ENCODE measurements at places on chromosomes 1 and 21.

- peaks cover 4% of the 10 kb centered on the region for H3K27me3 ChIP-seq
- H3K27ac ChIP-seq, result no peak overlapping the region
- peaks cover 23% of the 10 kb centered on the region for H3K4me1 ChIP-seq
- peak; percentile 40 for DNase-seq
- H3K36me3 ChIP-seq, result no peaks in the 10 kb centered on the region
Observed at GRCh38 chr1:151968058-151968457, 25.6 kb downstream of the S100A10 start.

DNA sequence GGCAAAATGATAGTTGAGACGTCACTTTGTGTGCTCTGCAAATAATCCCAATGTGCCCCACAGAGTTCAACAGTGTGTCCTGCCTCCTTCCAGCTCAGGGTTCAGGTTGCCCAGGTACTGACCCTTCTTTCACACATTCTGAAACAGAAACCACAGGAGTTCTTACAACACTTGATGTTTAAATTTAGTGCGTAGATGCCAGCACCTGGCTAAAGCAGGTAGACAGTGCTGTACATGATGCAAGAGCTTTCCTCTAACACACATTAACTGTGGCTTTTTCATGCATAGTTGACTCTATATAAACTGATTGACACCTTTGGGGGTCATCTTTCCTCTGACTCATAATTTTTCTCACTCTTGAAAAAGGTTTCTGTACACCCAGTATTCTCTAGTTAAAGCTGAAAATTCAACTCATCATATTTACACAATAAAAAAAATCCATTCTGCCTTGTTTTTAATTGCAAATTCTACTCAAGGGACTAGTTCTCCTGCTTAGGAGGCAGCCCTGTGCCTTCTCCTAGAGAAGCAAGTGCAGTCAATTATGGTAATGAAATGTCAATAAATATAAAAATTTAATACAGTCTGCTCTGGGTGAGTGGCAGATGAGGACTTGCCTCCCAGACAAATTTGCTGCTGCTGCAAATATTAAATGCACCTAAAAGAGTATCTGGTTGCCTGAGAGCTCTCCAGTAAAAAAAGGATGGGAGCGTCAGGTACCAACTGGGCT lies 91.4 kb downstream of the NR5A2 start:
- peaks cover 6% of the 10 kb centered on the region for H3K4me1 ChIP-seq
- H3K36me3 ChIP-seq, result no peaks in the 10 kb centered on the region
- H3K27me3 ChIP-seq, result peaks cover 9% of the 10 kb centered on the region
- no peak for DNase-seq

GRCh38 chr1:21541835-21542234 lies 32.6 kb downstream of the ALPL start:
- no peaks in the 10 kb centered on the region for H3K4me1 ChIP-seq
- no peaks in the 10 kb centered on the region for H3K36me3 ChIP-seq
- no peak overlapping the region for H3K27ac ChIP-seq
- no peak for DNase-seq

DNA sequence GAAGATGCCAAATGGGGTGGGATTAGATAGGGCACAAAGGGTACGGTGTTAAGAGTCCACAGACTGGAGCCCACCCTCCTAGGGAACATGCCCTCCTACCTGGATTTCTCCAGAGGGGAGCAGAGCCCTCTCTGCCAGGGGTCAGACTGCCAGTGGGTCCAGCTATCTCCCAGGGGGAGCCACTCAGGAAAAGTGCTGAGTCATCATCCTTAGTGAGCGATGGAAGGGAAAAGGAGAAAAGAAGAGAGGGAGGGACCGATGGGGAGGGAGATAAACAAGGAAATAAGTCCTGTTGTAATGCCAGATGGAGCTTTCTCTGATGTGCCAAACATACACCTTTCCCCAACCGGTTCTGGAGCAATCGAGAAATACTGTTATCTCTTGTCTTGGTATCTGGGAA lies 30.4 kb upstream of the CYP4B1 start:
- H3K4me3 ChIP-seq, result no peak overlapping the region
- peaks cover 49% of the 10 kb centered on the region for H3K27me3 ChIP-seq
- no peak overlapping the region for H3K27ac ChIP-seq
- no peak for DNase-seq

- no peak for DNase-seq
- peaks cover 5% of the 10 kb centered on the region for H3K36me3 ChIP-seq
- no peak overlapping the region for H3K27ac ChIP-seq
- H3K4me3 ChIP-seq, result no peak overlapping the region
- H3K27me3 ChIP-seq, result peaks cover 100% of the 10 kb centered on the region
- H3K4me1 ChIP-seq, result peaks cover 30% of the 10 kb centered on the region
Observed at GRCh38 chr1:170664828-170665612, 1.1 kb downstream of the PRRX1 start.

- no peak overlapping the region for H3K4me3 ChIP-seq
- H3K4me1 ChIP-seq, result peaks cover 9% of the 10 kb centered on the region
- H3K27ac ChIP-seq, result no peak overlapping the region
- peaks cover 64% of the 10 kb centered on the region for H3K27me3 ChIP-seq
Observed at GRCh38 chr1:112506306-112506705, 2.5 kb upstream of the WNT2B start.

- H3K4me3 ChIP-seq, result no peak overlapping the region
- H3K27me3 ChIP-seq, result peaks cover 9% of the 10 kb centered on the region
- no peaks in the 10 kb centered on the region for H3K36me3 ChIP-seq
Observed at GRCh38 chr1:96580920-96581319, 140.7 kb upstream of the PTBP2 start.

GRCh38 chr1:212179394-212180076 lies 105.7 kb upstream of the PPP2R5A start:
- H3K36me3 ChIP-seq, result no peaks in the 10 kb centered on the region
- H3K4me1 ChIP-seq, result peaks cover 4% of the 10 kb centered on the region

DNA sequence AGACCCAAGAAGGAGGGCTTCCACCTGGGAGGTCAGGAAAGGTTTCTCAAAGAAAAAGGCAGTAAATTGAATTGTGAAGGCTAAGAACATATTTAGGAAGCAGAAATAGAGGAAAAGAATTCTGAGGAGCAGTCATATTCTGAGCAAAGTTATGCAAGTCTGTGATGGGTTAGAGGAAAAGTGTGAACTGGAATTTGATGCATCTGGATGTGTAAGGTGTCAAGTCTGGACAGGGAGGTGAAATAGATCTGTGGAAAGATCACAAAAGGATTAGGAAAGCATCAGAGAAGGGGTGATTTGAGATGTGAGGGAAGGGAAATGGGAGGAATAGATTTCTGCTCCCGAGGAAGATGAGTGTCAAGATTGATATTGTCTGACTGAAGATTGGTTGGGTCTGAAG lies 18.1 kb upstream of the PRDM2 start:
- H3K27ac ChIP-seq, result no peak overlapping the region
- no peaks in the 10 kb centered on the region for H3K36me3 ChIP-seq
- H3K27me3 ChIP-seq, result peaks cover 5% of the 10 kb centered on the region

DNA sequence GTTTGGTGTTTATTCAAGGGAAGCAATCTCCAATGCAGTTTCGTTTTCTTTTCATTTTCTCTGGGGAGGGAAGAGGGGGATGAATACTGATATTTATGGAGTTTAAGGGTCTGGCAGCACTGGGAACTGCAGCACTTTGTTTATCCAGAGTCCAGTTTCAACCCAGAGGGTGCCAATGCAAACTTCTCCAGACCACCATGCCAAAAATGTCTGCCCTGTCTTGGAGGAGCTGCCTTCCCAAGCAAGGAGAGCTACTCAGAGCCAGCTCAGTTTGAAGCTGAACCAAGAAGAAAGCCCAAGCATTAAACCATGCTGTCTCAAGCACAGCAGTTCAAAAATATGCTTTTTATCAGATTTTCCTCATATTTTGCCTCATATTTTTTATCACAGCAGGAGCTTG lies 589.7 kb downstream of the LMO4 start:
- DNase-seq, result no peak
- no peak overlapping the region for H3K27ac ChIP-seq
- H3K36me3 ChIP-seq, result no peaks in the 10 kb centered on the region
- no peak overlapping the region for H3K4me3 ChIP-seq
- H3K4me1 ChIP-seq, result no peaks in the 10 kb centered on the region

DNA sequence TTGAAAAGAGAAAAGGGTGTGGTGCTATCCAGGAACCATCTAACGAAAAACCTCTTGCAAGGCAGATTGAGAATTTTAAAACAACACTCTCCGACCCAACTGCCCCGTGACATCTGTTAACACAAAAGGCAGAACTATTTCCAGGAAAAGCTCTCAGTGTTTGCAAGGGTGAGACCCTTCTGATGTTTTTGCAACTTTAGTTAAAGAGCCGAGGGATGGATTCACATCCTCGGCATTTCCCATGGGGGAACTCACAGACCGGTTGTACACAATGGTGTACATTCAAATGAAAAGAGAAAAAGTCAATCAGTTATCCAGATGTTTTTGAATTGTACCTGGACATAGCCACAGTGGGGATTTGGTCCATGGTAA lies 120.0 kb downstream of the NGF start:
- no peaks in the 10 kb centered on the region for H3K4me1 ChIP-seq
- H3K36me3 ChIP-seq, result no peaks in the 10 kb centered on the region
- H3K27me3 ChIP-seq, result peaks cover 3% of the 10 kb centered on the region
- no peak overlapping the region for H3K4me3 ChIP-seq
- no peak overlapping the region for H3K27ac ChIP-seq

DNA sequence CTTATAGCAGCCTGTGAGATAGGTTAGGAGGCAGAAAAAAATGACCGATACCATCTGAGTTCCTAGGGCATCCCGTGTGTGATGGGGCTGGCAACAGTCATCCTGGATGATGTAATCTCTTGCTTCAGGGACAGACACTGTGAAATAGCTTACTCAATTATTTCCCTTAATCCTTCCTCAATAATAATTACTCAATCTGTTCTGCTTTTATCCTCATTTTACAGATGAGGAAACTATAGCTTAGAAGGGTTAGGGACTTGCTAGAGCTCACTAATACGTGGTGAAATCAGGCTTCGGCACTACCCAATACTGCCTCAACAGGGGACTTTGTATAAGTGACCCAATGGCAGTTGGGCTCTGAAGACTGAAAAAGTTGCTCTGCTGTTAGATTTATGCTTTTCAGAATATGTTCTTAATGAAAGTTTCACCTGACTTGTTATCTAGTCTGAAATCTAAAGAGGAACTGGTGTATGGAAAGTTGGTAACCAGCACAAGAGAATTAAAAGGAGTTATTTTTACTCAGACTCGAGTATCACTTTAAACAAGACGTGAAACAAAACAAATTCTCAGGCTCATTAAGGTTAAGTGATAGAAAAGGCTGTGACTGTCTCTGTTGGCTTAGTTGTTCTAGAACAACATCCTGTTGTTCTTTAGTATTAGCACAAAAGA lies 14.4 kb downstream of the CD55 start:
- peak overlapping the region; percentile 95 for H3K27ac ChIP-seq
- peaks cover 88% of the 10 kb centered on the region for H3K36me3 ChIP-seq
- DNase-seq, result no peak
- peaks cover 5% of the 10 kb centered on the region for H3K27me3 ChIP-seq

DNA sequence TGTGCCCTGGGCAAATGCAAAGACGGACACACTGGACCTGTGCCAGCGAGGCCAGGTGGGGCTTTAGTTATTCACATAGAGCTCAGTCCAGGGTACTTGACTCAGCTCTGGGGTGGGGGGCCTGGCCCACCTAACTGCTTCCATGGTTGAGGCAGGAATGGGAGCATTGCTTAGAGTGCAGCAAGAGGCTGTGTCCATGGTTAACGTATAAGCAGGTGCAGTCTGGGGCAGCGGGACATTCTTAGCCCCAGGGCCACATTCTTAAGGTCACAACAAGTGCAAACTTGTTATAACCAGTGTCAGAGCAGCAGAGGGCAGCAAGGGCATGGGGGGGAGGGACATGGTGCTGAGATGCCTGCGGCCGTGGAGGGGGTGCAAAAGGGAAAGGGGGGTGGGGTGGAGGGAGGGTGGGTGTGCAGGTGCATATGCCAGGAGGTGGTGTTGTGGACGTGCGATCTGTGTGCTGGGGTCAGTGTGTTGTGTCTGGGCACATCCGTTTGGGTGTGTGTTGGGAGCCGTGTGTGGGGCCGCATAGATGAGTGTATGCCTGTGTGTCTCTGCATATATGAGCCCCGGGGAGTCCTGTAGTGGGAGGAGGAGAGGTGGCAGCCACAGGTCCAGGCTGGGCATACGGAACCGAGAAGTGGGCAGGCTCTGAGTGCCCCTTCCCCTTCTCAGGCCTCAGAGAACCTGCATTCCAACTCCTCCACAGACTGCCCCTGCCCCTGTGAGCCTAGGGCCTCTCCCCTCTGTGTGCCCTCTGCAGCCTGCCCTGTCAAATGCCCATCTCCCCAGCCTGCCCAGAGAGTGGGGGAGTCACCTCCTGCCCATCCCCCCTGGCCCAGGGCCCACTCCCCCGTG lies 8.4 kb downstream of the KCNJ10 start:
- H3K27ac ChIP-seq, result no peak overlapping the region
- DNase-seq, result no peak
- H3K36me3 ChIP-seq, result no peaks in the 10 kb centered on the region
- no peak overlapping the region for H3K4me3 ChIP-seq
- H3K27me3 ChIP-seq, result no peaks in the 10 kb centered on the region

DNA sequence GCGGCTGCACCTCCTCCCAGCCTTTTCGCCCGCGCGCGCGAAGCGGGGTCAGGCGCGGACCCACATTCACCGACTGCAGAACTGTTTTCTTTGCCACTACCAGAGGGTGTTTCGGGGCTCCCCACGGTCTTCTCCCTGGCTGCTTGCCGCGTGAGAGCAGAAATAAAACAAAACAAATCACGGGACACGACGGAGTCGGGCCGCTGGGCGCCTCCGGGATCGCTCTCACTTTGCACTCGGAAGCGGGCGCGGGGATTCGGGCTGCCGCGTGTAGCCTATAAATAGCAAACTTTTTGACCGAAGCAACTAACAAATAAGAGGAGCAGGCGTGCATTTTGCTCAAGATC lies 412.3 kb upstream of the ESRRG start:
- H3K27ac ChIP-seq, result no peak overlapping the region
- peaks cover 8% of the 10 kb centered on the region for H3K4me1 ChIP-seq
- DNase-seq, result no peak
- H3K36me3 ChIP-seq, result peaks cover 3% of the 10 kb centered on the region

GRCh38 chr1:37741662-37742061 lies 23.3 kb downstream of the EPHA10 start:
- H3K4me1 ChIP-seq, result no peaks in the 10 kb centered on the region
- DNase-seq, result no peak
- H3K27me3 ChIP-seq, result peaks cover 49% of the 10 kb centered on the region
- H3K36me3 ChIP-seq, result no peaks in the 10 kb centered on the region
- no peak overlapping the region for H3K4me3 ChIP-seq
- no peak overlapping the region for H3K27ac ChIP-seq

- H3K36me3 ChIP-seq, result no peaks in the 10 kb centered on the region
- H3K27ac ChIP-seq, result no peak overlapping the region
- H3K4me3 ChIP-seq, result no peak overlapping the region
- H3K27me3 ChIP-seq, result no peaks in the 10 kb centered on the region
- H3K4me1 ChIP-seq, result no peaks in the 10 kb centered on the region
Observed at GRCh38 chr21:20522611-20523010, 475.6 kb upstream of the NCAM2 start.

- peak; percentile 35 for DNase-seq
- peak overlapping the region; percentile 61 for H3K27ac ChIP-seq
- H3K4me3 ChIP-seq, result no peak overlapping the region
- no peaks in the 10 kb centered on the region for H3K27me3 ChIP-seq
- H3K4me1 ChIP-seq, result peaks cover 85% of the 10 kb centered on the region
- peaks cover 11% of the 10 kb centered on the region for H3K36me3 ChIP-seq
Observed at GRCh38 chr1:25556791-25557476, 13.5 kb downstream of the LDLRAP1 start.

- H3K4me1 ChIP-seq, result peaks cover 6% of the 10 kb centered on the region
- no peak overlapping the region for H3K27ac ChIP-seq
- no peak overlapping the region for H3K4me3 ChIP-seq
- no peaks in the 10 kb centered on the region for H3K27me3 ChIP-seq
- peaks cover 6% of the 10 kb centered on the region for H3K36me3 ChIP-seq
- DNase-seq, result no peak
Observed at GRCh38 chr1:167927046-167927754, 9.3 kb upstream of the DCAF6 start.
